Esophagus squamous epithelium (tissue), 5 donors: ENCODE measurements at places on chromosomes 6 and 20. TPM values are rescaled to one million over a fixed set of nuclear protein-coding genes. Genes with fewer than 3 reads are reported as not detected.

The FGD2 gene
- 6.3 TPM for total RNA-seq

The CDSN gene
- total RNA-seq, result not detected

The PCSK2 gene
- total RNA-seq, result 0.18 TPM

GRCh38 chr6:26536571-26537159, 1.5 kb upstream of the HMGN4 start:
- H3K27me3 ChIP-seq, result no peaks in the 10 kb centered on the region
- H3K27ac ChIP-seq, result peak overlapping the region; percentile 90
- peaks cover 23% of the 10 kb centered on the region for H3K4me1 ChIP-seq
- no peak for DNase-seq
- H3K4me3 ChIP-seq, result peak overlapping the region; percentile 62

The BANF2 gene
- total RNA-seq, result not detected
